Activated CD8-positive, alpha-beta memory T cell treated with anti-CD3 and anti-CD28 coated beads for 4 hours (primary cell): ENCODE measurements at places on chromosomes 4 and X.

DNA sequence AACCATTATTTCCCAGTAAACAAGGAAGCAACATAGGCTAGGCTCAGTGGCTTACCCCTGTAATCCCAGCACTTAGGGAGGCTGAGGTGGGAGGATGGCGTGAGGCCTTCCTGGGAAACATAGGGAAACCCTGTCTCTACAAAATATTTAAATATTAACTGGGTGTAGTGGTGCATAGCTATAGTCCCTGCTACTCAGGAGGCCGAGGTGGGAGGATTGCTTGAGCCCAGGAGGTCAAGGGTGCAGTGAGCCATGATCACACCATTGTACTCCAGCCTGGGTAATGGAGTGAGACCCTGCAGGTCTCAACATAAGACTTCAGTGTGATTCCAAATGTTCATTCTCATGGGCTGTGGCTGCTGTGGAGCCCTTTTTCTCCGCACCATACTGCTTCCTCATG lies 34.9 kb downstream of the FHDC1 start:
- no peak for DNase-seq

- DNase-seq: no peak
Measured at GRCh38 chrX:30483996-30484395, 93.6 kb downstream of the TASL start.

GRCh38 chrX:19639813-19640462 lies 124.6 kb upstream of the MAP3K15 start:
- no peak for DNase-seq

- DNase-seq: no peak
Measured at GRCh38 chr4:99651811-99652485, 5.7 kb downstream of the C4orf54 start.

DNA sequence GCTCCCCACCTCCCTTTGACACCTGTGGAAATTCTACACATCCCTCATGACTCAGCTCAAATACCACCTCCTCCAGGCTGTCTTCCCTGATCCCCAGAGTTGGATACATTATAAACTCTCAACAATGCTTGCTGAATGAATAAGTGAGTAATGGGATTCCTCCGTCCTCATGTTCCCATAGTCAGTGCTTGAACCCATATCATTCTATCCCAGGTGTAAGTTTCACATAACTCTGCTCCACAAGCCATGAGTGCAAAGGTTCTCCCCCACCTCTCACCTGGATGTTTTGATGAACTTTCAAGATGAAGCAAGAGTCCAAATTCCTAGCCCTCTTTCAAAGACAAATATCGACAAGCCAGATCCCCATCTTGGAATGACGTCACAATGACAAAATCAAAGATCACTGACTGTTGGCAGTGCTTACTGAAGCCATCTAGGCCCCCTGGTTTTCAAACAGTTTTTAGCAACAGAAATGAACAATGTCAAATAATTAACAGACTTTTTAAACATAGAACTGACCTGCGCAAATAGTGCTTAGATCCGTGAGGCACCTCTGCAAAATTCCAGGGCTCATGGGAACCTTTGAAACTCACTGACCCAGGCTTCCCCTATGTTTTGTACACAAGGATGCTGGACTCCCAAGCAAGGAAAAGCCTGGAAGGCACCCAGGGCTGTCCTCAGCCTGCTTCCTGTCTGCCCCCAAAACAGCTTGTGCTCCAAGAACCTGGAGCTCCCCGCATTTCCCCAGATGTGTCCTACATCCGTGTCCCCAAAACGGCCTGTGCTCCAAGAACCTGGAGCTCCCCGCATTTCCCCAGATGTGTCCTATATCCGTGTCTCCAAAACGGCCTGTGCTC lies 4.0 kb downstream of the SLC2A9 start:
- no peak for DNase-seq

DNA sequence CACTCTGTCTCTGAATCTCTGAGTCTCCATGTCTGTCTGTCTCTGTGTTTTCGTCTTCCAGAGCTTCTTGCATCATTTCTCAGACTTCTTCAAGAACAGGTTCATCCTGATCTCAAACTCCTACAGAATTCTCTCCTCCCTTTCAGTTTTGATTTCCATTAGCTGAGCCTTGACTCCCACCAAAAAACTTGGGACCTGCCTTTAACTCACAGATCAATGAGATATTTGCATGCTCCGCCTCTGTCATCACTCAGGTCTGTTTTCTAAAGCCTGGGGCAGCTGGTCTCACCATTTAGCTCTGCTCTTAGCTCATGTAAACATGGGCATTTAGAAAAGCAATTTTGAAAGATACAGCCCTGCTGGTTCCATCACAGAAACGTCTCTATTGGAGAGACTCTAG lies 8.6 kb downstream of the DAPP1 start:
- no peak for DNase-seq

DNA sequence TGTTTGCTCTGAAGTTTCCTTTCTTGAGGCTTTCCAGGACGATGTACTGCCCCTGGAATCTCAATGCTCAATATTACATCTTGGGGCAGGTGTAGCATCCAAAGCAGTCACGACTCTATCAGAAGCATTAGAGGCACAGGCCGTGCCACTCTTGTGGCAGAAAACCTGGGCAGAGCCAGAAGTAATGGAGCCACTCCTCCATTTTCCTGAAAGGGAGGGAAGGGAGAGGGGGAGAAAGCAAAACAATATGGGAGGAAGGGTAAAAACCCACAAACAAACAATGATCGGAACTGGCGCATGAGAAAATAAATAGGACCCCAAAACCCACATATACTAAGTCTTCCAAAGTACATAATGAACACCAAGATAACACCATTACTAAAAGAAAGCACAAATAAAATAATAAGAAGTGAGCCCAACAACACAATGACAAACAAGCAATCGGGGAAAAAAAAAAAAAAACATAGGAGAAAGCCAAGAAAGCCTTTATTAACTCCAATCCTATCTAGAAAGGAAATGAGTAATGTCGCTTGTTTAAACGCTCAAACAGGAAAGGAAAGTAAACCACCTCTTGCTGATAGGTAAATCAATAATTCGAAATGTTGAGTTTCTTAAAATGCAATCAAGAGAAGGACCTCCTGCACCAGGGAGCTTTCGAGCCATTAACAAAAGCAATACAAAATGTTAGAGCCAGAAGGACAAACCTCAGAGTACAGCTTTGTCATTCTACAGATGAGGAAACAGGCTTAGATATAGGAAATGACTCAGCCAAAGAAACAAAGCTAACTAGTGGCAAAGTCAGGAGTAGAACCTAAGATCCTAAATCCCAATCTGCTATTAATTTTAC lies 117.4 kb downstream of the ATRX start:
- no peak for DNase-seq

DNA sequence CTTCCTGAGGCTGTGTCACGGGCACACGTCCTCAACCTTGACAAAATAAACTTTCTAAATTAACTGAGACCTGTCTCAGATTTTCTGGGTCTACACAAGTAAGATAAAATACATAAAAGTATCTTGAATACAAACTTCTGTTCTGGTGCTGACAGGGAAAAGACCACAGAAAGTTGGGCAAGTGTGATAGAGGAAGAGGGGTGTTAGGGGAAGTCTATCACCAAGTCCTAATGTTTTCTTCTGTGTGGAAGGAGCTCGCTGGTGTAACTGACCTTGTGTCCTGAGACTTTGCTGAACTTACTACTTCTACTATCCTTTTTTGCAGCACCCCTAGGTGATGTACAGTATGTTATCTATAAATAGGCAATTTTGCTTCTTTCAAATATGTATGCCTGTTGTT lies 97.0 kb upstream of the STIM2 start:
- no peak for DNase-seq

- DNase-seq: no peak
Measured at GRCh38 chr4:35933901-35934300, 310.4 kb downstream of the ARAP2 start.

DNA sequence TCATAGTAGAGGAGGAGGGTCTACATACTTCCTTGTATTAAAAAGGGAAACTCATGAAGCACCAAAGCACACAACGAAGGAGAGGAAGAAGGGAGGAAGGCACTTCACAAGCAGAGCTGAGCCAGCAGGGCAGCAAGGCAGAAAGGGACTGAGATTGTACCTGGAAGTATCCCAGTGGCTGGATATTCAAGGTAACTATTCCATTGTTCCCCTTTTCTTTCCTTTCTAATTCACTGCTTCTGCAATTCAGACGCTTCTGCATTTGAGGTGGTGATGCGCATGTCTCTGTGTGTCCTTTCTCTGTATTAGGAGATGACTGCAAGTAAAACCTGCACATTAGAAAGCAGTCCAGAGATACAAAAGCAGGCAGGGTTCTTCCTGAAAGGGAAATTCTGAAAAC lies 54.9 kb downstream of the UBQLN2 start:
- DNase-seq: no peak

DNA sequence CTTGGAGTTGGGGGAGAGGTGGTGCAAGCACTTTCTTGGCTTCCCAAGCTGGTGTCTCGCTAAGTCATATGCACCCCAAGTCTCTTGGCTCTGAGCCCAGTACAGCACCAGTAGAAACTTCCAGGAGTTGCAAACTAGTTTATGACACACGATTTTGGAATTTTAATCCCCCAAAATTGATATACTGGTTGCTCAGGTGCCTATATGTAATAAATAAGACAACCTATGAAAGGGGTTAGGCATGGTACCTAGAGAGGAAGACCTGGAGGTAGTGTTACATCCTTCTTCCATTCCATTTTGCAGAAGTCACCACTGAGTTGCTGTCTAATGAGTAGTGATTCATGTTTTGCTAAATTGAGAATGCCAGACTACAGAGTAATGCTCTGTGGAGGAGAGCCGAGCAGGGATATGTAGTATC lies 4.3 kb upstream of the SLC4A4 start:
- no peak for DNase-seq

DNA sequence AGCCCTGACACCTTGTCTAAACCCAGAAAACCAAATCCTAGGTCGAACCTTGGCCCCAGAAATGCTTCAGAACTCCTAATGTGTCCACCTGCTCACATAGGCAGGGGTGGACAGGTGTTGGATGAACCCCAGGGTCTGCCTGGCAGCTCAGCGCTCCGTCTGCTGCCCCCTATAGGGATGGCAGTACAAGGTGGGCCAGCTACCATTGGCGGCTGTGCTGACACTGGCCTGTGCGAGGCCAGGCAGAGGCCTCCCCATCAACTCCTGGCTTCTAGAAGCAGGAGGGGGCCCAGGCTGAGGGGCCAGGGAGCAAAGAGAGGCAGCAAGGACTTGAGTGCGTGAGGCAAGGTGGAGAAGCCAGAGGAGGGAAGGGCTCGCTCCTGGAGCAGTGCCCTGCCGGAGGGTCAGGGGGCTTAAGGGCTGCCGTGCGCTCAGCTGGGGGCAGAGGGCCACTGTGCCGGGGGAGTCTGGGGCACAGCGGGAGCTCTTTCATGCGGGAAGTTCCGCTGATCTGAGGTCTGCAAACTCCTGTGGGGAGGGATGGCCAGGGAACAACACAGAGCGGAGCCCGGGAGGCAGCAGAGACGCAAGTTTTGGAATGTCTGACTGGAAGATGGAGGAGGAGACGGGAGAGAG lies 20.6 kb downstream of the CCNQ start:
- no peak for DNase-seq

- DNase-seq: no peak
Measured at GRCh38 chr4:158094413-158095134, 78.3 kb downstream of the GASK1B start.

DNA sequence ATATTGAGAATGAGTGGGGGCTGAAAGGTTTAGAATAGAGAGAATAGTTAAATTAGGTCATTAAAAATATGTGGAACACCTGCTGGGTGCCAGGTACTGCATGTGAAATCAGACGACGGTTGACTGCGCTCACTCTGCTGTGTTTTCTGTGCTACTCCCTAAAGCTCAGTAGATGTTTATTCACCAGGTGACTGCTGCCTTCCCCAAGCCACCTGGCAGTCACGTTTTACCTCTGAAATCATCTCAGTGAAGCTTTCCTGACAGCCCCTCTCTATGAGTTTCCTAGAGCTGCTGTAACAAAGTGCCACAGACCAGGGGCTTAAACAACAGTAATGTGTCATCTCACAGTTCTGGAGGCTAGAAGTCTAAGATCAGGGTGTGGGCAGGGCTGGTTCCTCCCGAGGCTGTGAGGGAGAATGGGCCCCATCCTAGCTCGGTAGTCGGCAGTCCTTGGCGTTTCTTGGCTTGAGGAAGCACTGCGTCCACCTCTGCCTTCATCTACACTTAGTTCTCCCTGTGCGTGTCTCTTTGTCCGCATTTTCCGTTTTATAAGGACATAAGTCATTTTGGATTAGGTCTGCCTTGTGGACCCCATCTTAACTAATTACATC lies 25.3 kb downstream of the ADD1 start:
- no peak for DNase-seq

- DNase-seq: no peak
Measured at GRCh38 chrX:41043674-41044345, 41.4 kb upstream of the USP9X start.

- DNase-seq: peak; percentile 42
Measured at GRCh38 chrX:51892921-51893745, at the start of gene MAGED1. Gene MAGED1 (plus strand): TSS chrX:51893623. CDS start chrX:51894305, 682 bp downstream.

DNA sequence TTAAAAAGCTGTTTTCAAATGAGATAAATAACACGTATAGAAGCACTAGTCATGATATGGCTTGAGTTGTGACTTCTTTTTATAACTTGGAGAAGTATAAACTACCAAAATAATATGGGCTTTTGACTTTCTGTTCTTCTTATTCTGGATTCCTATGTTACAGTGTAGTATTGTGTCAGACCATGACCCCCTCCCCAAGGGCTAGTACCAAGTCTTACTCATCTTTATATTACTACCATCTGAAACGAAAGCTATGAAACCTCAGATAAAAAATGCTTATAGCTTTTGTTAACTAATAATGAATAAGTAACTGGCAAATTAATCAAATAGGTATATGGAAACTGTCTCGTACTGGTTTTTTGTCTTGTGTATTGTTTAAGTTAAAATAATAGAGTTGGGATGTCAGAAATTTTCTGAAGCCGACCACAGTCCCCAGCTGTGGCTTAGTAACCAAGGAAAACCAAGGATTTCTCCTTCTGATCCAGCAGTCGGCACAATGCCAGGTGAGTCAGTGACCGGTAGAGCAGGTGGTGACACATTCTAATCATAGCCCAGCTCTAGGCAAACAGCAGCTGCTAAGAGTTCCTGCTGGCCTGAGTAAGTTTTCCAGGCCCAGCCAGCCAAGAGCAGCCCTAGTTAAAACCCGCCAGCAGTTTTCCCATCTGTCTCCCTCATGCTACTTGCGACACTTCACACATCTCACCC lies 163.3 kb upstream of the PRDX4 start:
- DNase-seq: no peak

DNA sequence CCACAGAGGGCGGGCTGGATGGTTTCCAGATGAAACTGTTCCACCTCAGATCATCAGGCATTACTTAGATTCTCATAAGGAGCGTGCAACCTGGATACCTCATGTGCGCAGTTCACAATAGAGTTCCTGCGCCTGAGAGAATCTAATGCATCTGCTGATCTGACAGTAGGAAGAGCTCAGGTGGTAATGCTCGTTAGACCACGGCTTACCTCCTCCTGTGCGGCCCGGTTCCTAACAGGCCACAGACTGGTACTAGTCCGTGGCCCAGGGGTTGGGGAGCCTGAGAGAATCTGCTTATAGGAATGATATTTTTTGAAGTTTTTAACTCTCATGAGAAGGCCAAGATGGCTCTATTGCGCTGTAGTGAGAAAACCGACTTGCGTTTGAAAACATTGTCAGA lies 5.4 kb downstream of the NCAPG start:
- no peak for DNase-seq

GRCh38 chr4:74486905-74487304 lies 42.0 kb downstream of the AREG start:
- DNase-seq: no peak
